ENCODE measurements at places on chromosomes 3 and 15.

- DNase-seq: no peak
Measured at GRCh38 chr3:151146731-151147091, 56.3 kb downstream of the GPR171 start.

GRCh38 chr3:41350441-41350840 is 151.1 kb downstream of the CTNNB1 start:
- DNase-seq: no peak

DNA sequence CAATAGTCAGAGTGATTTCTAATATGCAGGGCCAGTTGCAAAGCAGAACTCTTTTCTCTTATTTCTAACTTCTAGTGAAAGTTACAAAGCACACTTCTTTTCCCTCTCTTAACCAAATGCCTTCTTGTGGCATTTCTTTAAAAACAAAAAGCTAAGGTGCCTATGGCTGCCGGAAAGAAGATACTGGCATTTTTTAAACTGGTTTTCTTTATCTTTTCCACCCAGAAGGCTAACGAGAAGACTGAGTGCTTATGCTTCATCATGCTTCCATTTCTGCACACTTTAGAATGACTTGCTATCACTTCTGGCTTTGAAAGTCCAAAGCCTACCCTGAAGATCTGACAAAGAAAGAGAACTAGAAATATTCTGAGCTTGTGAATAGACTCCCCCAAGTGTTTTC is 141.3 kb downstream of the P2RY1 start:
- no peak for DNase-seq

DNA sequence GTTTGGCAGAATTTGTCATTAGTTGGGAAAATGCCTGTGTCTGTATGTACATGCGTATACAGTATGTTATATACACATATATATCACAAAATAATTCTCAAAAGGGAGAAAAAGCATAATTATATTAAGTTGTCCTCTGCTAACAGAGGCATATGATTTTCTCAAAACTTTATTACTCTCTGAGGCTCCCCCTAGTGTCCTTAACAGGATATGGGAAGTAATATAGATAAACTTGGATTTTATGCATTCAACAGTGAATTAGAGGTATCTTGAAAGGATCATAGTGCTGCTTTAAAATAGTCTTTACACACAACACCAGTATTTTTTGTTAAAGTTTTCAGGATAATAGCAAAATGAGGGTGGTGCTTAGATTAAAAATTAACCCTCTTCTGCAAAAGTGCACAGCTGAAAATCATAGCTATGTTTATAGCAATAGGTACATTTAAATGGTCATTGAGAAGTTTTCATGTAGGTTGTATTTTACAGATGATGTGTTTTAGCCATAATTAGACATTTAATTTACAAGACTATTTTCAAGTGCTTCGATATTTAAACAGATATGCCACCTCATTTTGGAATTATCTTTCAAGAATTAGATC is 454.0 kb upstream of the ROBO2 start:
- no peak for DNase-seq
